Adipocyte (in vitro differentiated cells): ENCODE measurements at places on chromosomes 1 and 21.

- no peak for DNase-seq
Measured at GRCh38 chr21:41580758-41581554, 73.0 kb upstream of the TMPRSS2 start.

GRCh38 chr1:153698020-153698922, 19.8 kb downstream of the NPR1 start:
- no peak for DNase-seq

- DNase-seq = peak; percentile 75
Measured at GRCh38 chr1:32539584-32540571, 651 bp downstream of the ZBTB8A start.

DNA sequence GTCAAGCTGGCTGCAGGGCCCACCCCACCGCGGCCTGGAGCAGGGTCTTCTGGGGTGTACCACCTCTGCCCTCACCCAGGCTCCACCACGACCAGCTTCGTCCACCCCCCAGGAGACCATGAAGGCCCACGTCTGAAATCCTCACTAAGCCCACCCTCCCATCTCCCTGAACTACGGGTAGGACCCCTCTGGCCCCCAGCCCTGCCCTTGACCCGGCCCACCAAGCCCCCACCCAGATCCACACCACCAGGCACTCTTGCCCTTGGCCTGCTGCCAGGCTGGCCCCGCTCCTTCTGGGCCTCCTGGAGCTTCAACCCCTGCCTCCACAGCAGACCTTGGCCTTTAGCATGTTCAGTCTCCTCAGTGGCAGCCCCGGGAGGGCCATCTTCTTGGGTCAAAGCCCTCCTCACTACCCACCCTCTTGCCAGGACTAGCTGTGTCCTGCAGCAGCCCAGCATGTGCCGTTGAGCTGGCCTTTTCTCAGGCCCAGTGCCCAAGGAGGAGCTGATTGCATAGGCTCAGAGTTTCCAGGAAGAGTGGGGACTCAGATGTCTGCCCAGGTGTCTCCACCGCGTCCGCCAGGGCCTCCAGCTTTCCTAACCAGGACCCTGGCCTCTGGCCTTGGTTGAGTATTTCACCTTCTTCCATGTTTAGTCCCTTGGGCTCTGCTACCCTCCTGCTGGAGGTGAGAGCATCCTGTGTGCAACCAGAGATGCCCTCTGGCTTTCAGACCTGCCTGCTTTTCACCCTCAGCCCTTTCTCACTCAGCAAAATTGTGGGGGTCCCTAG, 17.7 kb upstream of the SAMD11 start:
- no peak for DNase-seq

DNA sequence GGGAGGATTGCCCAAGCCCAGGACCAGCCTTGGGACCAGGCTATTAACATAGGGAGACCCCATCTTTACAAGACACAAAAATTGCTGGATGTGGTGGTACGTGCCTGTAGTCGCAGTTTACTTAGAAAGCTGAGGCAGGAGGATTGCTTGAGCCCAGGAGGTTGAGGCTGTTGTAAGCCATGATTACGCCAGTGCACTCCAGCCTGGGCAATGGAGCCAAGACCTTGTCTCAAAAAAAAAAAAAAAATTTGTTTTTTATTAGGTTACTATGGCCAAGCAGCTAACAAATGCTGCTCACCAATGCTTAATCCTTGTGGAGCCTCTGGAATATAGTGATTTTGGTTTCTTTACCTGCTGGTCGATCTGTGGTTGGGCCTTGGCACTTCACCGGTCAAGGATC, 8.8 kb downstream of the ARID1A start:
- no peak for DNase-seq

- DNase-seq = no peak
Measured at GRCh38 chr1:71427066-71427465, 346.2 kb upstream of the ZRANB2 start.

- DNase-seq = no peak
Measured at GRCh38 chr21:29077651-29078090, 4.2 kb upstream of the CCT8 start.

DNA sequence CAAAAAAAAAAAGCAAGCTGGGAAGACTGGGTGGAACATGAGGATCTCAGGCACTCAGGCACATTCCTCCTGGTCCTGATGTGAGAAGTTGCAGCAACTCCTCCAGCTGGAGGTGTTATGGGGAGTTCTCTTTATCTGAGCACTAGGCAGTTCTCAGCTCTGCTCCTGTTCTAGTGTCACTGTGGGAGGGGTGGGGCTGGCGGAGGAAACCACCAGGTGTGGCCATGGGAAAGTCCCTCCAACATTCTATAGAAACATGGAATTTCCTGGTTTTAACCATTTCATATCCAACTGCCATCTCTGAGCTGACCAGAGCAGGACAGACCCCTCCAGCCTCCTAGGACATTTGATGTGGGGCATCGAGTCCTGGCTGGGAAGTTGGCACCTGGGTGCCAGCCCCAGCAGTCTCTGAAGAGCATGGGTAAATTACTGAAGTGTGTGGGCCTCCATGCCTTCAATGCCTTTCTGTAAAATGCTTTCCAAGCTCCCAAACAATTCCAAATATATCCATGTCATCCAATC, 804 bp upstream of the IKBKE start:
- DNase-seq = no peak

DNA sequence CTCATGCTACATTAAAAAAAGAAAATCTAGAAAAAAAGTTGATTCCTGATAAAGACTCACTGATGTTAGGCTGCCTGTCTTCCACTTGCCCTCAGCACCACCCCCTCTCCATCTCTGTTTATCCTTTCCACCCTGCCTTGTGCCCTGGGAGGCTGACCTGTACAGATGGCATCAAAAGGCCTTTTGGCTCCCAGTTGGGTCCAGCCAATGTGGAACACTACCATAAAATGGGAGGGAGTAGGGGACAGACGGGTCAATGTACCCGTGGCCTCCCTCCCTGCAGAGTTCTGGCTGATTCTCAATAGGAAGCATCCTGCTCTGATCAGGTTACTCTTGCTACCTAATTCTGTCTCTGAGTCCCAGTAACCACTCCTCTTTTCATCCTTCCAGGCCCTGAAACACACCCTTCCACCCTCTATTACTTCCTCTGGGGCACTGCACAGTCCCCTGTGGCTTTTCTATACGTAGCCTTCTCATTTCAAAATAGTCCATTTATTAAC, 300.0 kb downstream of the HHIPL2 start:
- no peak for DNase-seq

DNA sequence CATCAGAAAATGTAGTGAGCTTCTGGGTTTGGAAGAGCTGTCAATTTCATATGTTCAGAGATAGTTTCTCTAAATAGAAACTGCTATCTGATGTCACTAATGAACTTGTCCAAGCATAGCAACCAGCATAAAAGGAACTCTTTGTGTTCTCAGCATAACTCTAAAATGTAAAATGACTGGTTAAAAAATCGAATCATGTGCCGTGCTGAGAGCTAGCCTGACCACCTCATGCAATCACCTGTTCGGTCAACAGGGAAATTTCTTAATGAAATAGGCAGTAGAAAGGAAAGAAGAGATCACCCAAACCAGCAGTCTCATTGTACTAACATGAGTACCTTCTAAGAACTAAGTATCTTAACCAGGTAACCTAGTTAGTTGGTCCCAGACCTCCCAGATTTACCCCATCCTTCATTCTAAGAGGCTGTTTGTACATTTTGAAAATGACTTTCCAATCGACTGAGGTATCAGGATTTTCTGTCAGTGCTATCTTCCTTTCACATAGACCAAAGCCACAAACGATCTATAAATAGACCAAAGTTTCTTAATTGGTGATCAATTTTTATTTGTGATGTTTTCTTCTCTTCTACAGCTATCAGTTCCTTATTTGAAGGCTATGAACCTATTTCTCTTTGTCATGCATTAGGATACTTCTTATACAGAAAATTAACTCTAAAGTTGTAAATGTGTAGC, 147.3 kb downstream of the TLR5 start:
- no peak for DNase-seq

- DNase-seq = no peak
Measured at GRCh38 chr1:210743038-210743437, 390.9 kb downstream of the KCNH1 start.

DNA sequence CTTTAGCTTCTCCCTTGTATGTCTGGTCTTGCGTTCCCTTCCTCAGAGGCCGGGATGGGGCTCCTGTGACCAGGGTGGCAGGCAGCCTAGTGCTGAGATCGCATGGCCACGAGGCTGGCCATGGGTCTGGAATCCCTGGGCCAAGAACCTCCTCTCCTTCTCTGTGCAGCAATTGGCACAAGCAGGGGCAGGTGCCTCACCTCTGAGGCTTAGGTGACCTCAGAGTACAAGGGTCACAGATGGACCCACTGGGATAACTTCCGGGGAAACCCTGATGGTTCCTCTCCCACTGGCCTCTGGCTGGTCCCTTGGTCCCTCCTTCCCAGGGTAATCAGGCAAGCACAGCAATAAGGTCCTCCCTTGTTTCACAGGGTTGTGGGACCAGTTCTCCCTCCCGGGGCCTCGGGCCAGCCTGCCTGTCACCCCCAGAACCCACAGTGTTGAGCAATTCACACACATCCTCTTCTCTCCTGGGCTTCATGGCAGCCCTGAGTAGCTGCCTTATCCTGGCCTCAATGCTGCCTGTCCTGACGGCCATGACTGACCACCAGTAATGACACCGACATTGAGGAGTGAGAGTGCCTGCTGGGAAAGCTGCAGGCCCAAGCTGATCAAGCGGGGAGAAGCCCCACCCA, 38.6 kb downstream of the BMP8A start:
- DNase-seq = no peak

GRCh38 chr21:16071761-16072160, 342.0 kb downstream of the USP25 start:
- no peak for DNase-seq

DNA sequence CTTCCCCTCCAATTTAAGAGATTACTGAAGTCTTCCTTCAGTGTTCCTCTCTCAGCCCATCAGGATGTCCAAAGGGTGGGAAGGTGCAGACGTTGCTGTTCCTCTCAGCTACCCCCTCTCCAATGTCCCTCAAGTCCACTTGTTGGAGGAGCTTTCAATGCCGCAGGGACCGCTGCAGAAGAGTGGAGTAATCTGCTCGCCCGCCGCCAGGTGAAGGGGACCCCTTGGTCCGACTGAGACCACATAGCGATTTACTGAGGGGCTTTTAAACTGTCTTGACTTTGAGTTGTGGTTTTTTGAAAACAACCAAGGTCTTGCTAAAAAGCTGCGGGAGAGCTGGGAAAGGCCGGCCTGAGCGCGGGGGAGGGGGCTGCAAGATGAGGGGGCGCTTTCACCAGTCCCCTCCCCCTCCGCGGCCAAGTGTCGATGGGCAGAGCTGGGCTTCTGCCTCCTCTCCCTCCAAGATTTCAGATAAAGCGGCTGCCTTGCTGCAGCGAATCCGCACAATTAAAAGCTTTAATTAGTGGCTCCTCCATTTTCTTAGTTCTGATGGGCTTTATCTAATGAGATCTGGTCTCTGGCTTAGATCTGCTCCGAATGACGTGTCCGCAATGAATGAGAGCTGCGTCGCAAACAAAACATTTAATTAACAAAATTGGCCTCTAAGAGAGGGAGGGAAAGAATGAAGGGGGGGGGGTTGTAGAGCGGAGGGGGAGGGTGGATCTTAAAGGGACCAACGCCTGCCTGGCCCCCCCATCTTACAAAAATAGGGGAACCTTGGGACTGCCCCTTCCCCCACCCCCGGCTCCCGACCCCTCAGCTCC, 5.9 kb downstream of the LMO4 start:
- peak; percentile 46 for DNase-seq

- no peak for DNase-seq
Measured at GRCh38 chr1:71817028-71817427, 465.3 kb downstream of the NEGR1 start.

GRCh38 chr1:78497201-78497600, 6.4 kb downstream of the PTGFR start:
- DNase-seq = no peak

DNA sequence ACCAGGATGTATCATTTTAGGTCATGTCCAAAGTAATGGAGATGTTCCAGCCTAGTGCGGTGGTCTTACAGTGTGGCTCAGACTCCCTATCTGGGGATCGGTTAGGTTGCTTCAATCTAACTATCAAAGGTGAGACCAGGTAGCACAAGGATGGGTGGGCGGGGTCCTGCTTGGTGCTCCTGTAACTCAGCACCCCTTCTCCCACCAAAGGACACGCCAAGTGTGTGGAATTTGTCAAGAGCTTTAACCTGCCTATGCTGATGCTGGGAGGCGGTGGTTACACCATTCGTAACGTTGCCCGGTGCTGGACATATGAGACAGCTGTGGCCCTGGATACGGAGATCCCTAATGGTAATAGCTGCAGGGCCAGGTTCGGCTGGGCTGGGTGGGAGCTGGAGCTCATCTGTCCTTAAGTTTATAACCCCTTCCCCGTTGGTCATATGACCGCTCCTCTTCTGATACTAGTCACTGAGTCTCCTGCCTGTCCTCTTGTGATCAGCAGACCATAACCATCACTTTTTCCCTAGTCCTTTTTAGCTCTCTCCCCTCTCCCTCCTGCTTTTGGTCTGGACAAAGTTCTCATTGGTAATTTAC, 5.4 kb downstream of the MARCKSL1 start:
- DNase-seq = no peak

DNA sequence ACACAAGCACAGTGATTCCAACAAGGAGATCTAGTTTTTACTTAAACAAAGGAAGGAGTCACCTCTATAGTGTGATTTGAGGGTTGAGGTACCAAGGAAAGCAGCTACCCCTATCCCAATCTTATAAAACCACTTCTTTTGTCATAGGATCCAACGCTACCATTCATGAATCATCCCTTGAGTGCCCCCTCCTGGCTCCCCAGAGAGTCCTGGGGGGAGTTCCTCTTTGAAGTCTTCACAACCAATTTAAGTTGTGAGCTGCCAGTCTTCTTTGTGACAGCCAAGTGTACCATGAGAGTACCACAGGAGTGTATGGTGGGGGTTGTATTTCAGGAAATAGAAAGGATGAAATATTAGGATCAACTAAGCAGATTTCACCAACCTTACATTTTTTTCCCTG, 39.1 kb upstream of the NHLH2 start:
- no peak for DNase-seq

- DNase-seq = no peak
Measured at GRCh38 chr1:199976496-199977144, 50.9 kb upstream of the NR5A2 start.
